Common myeloid progenitor, CD34-positive (primary cell): ENCODE measurements at places on chromosomes 7 and 10.
A peak's percentile ranks its signal among the peaks of the same experiment; 100 is the strongest.

GRCh38 chr7:151286148-151286547, 37.7 kb upstream of the SMARCD3 start:
- DNase-seq: no peak
- no peak overlapping the region for H3K27ac ChIP-seq
- no peaks in the 10 kb centered on the region for H3K4me1 ChIP-seq
- no peak overlapping the region for H3K4me3 ChIP-seq
- no peaks in the 10 kb centered on the region for H3K36me3 ChIP-seq

DNA sequence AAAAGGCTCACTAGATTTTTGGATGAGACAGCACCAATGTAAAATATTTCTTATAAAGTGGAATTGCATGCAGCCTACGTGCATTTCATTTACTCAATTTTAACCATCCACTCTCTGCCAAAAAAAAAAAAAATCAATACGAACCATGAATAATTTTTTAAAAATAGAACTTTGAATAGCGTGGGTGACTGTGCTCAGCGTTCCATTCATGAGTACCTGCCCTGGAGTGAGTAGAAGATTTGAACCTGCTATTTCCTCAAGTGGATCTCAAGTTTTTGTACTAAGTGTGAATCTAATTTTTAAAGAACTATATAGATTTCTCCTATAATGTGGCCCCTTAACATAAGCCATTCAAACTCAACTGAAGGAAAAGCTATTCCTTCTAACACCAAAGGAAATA, 105.3 kb downstream of the ARHGAP12 start:
- no peak for DNase-seq
- no peaks in the 10 kb centered on the region for H3K27me3 ChIP-seq
- H3K27ac ChIP-seq: no peak overlapping the region

DNA sequence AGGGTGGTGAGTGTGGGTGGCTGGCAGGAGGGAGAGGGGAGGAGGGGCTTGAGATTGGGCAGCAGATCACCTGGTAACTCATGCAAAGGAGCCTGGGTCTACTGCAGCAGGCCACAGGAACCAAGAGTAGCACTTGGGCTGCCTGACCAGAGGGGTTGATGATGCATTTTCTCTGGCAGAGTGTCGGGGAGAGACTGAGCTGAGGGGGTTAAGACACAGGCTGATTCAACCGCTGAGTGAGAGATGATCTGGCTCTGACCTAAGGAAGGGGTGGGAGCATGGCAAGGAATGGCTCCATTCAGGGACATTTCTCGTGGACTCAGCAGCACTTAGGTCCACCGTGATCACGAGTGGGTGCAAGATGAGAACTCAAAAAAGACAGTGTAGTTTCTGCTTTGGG, 115.5 kb upstream of the STK17A start:
- H3K27ac ChIP-seq: no peak overlapping the region
- no peak for DNase-seq
- no peaks in the 10 kb centered on the region for H3K36me3 ChIP-seq
- peaks cover 2% of the 10 kb centered on the region for H3K4me1 ChIP-seq
- H3K4me3 ChIP-seq: no peak overlapping the region

GRCh38 chr10:7315906-7316305, 94.9 kb downstream of the SFMBT2 start:
- peaks cover 24% of the 10 kb centered on the region for H3K4me1 ChIP-seq
- no peak overlapping the region for H3K27ac ChIP-seq
- no peaks in the 10 kb centered on the region for H3K27me3 ChIP-seq
- H3K4me3 ChIP-seq: no peak overlapping the region

- H3K27me3 ChIP-seq: no peaks in the 10 kb centered on the region
- H3K4me1 ChIP-seq: peaks cover 18% of the 10 kb centered on the region
- H3K4me3 ChIP-seq: no peak overlapping the region
- no peak overlapping the region for H3K27ac ChIP-seq
These were observed 10.3 kb upstream of the IFIT1B start for GRCh38 chr10:89367529-89367928.

- no peak for DNase-seq
- no peak overlapping the region for H3K4me3 ChIP-seq
- peaks cover 4% of the 10 kb centered on the region for H3K4me1 ChIP-seq
- H3K27ac ChIP-seq: no peak overlapping the region
- H3K36me3 ChIP-seq: no peaks in the 10 kb centered on the region
- no peaks in the 10 kb centered on the region for H3K27me3 ChIP-seq
These were observed 76.4 kb upstream of the RSU1 start for GRCh38 chr10:16893664-16894063.

- no peaks in the 10 kb centered on the region for H3K36me3 ChIP-seq
- no peak overlapping the region for H3K27ac ChIP-seq
- DNase-seq: no peak
- no peaks in the 10 kb centered on the region for H3K4me1 ChIP-seq
- H3K27me3 ChIP-seq: no peaks in the 10 kb centered on the region
These were observed 35.5 kb upstream of the TPST1 start for GRCh38 chr7:66169616-66170015.

- H3K4me3 ChIP-seq: no peak overlapping the region
- H3K36me3 ChIP-seq: no peaks in the 10 kb centered on the region
- DNase-seq: no peak
- H3K27me3 ChIP-seq: no peaks in the 10 kb centered on the region
- H3K4me1 ChIP-seq: no peaks in the 10 kb centered on the region
These were observed 68.4 kb downstream of the PHTF2 start for GRCh38 chr7:77866786-77867536.

DNA sequence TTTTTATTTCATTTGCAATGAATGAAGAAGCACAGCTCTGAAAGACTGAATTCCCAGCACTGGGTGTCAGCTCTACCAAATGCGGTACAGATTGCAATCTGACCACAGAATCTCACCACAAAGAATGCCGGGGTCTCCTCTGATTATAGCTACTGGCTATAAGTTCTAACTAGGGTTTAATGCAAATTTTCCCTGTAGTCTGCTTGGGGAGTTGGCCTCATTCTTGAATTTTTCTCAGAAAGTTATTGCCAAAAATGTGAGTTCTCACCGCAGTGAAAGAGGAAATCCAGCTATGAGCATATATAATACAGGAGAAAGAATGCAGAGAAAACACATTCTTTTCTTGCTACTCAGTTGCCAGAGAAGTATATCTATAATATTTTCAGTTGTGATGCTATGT, 1255.7 kb upstream of the LRRTM3 start:
- H3K4me3 ChIP-seq: no peak overlapping the region
- no peak overlapping the region for H3K27ac ChIP-seq
- no peaks in the 10 kb centered on the region for H3K36me3 ChIP-seq
- H3K27me3 ChIP-seq: no peaks in the 10 kb centered on the region

GRCh38 chr10:123655751-123656150, 10.4 kb upstream of the GPR26 start:
- no peak overlapping the region for H3K27ac ChIP-seq
- no peak for DNase-seq
- H3K36me3 ChIP-seq: no peaks in the 10 kb centered on the region
- H3K4me1 ChIP-seq: no peaks in the 10 kb centered on the region
- peaks cover 3% of the 10 kb centered on the region for H3K27me3 ChIP-seq

GRCh38 chr10:114096864-114097263, 53.2 kb downstream of the ADRB1 start:
- no peak for DNase-seq
- peaks cover 9% of the 10 kb centered on the region for H3K27me3 ChIP-seq
- H3K4me3 ChIP-seq: peak overlapping the region; percentile 6
- no peaks in the 10 kb centered on the region for H3K36me3 ChIP-seq
- H3K27ac ChIP-seq: no peak overlapping the region
- peaks cover 52% of the 10 kb centered on the region for H3K4me1 ChIP-seq

DNA sequence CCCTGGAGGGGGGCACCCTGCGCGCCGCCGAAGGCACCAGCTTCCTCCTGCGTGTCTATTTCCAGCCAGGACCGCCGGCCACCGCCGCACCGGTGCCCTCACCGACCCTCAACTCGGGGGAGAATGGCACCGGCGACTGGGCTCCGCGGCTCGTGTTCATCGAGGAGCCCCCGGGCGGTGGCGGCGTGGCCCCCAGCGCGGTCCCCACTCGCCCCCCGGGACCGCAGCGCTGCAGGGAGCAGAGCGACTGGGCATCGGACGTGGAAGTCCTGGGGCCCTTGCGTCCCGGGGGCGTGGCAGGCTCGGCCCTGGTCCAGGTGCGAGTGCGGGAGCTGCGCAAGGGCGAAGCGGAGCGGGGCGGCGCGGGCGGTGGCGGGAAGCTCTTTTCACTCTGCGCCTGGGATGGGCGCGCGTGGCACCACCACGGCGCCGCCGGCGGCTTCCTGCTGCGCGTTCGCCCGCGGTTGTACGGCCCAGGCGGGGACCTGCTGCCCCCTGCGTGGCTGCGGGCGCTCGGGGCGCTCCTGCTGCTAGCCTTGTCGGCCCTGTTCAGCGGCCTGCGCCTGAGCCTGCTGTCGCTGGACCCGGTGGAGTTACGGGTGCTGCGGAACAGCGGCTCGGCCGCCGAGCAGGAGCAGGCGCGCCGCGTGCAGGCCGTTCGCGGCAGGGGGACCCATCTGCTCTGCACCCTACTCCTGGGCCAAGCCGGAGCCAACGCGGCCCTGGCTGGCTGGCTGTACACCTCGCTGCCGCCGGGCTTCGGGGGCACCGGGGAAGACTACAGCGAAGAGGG, 594 bp downstream of the CNNM1 start:
- H3K4me1 ChIP-seq: no peaks in the 10 kb centered on the region
- H3K27ac ChIP-seq: no peak overlapping the region
- DNase-seq: peak; percentile 44
- H3K27me3 ChIP-seq: peaks cover 9% of the 10 kb centered on the region
- peak overlapping the region; percentile 72 for H3K4me3 ChIP-seq

- no peak overlapping the region for H3K4me3 ChIP-seq
- H3K27me3 ChIP-seq: peaks cover 2% of the 10 kb centered on the region
- H3K4me1 ChIP-seq: no peaks in the 10 kb centered on the region
- DNase-seq: peak; percentile 54
These were observed 7.1 kb downstream of the CRYGN start for GRCh38 chr7:151432658-151433521.
